Smooth muscle cell of the umbilical artery (primary cell): ENCODE measurements at places on chromosomes 2 and 18. TPM values are rescaled to one million over a fixed set of nuclear protein-coding genes. Genes with fewer than 3 reads are reported as not detected.

ANKRD30B gene
- total RNA-seq: 0.05 TPM in 1 of 2 replicates, not detected in the other

CROCC2 gene
- not detected in 2 replicates for total RNA-seq

SP5 gene
- not detected in 2 replicates for total RNA-seq

INHBB gene
- not detected in 2 replicates for total RNA-seq

TTN gene
- total RNA-seq: under 0.01 and 1.0 TPM in 2 replicates

ARHGAP15 gene
- total RNA-seq: not detected in 2 replicates

OTOS gene
- total RNA-seq: not detected in 2 replicates

LONRF2 gene
- 0.32 and 1.2 TPM in 2 replicates for total RNA-seq

CPLX4 gene
- total RNA-seq: not detected in 2 replicates

EVA1A gene
- total RNA-seq: 39.2 and 46.8 TPM in 2 replicates

CD8B2 gene
- total RNA-seq: not detected in 2 replicates

DNAJC5G gene
- not detected in 2 replicates for total RNA-seq

BOLL gene
- total RNA-seq: not detected in 2 replicates

HRH4 gene
- total RNA-seq: 0.05 and 0.30 TPM in 2 replicates
